Activated CD4-positive, alpha-beta T cell treated with anti-CD3 and anti-CD28 coated beads for 1 hour (primary cell): ENCODE measurements at places on chromosomes 5 and 9.

- no peak for DNase-seq
Measured at GRCh38 chr5:157827423-157827822, 31.5 kb downstream of the CLINT1 start.

DNA sequence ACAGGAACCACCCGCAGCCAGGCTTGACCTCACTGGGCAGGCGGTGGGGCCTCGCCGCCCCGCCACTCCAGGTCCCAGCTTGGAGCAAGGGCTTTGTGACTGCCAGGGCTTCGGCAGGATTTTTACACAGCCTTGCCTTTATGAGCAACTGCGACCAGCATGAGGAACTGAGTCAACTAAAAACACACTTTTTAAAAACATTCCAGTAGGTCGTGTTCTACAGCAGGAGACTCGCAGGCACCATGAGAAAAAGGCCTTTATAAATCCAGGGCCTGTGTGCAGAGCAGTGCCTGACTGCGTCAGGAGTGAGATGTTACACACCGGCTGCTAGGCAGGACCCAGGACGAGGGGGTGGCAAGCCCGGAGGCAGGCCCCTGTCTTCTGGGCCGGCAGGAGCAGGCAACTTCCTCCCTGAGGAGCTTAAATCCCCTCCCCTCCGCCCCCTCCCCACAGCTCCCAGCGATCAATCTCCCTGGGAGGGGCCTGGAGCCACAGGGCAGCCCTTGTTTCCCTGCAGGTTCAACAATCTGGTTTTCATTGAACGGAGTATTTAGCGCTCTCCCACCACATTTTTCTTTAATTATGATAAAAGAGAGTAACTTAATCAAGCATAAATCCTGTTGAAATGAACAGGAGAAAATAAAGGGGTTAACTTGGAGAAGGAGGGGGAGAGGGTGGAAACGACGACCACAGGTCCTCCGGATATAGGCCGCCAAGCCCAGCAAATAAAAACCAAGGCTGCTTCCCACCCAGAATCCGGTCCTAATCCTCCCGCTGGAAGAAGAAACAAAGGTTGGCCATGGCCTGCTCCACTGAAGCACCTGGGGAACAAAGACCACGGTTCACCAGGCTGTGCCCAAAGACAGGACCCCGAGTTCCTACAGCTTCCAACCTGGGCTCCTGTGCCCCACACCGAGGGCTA, 92.5 kb downstream of the ROR2 start:
- DNase-seq: no peak

DNA sequence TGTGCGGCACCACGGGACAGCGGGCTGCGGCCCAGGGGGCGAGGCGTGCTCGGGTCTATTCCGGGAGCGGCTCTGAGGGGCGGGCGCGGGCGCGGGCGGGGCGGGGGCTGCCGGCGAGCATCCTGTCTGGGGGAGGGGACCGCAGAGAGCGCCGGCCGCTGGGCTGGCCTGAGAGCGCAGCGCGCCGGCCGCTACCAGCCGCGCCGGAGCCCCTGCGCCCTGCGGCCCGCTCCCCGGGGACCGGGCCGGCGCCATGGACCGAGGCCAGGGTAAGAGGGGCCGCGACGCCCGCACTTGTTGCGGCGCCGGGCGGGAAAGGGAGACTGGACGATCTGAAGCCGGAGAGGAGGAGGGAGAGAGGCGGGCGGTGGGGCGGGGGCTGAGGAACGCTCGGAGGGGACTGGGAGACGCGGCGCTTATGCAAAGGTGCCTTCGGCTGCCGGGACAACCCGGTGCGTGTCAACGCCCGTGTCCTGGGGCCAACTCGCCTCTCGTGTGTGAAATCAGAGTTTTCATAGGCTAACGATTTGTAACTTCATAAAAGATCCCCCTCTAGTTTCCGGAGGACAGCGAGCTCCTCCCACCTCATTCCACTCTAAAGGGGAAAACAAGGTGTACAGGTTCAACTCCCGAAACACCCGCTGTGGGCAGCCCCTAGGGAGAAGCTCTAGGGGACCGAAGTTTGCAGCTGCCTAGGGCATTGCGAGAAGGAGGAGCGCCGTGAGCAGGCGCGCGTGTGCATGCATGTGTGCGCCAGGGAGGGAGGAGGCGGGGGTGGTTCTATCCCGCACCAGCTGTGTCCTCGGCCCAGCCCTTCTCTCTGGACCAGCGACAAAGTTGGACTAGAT, at the start of gene AFAP1L1:
Gene AFAP1L1 (plus strand): TSS at position 144 of the 848 bp plus-strand sequence. CDS start 110 bp downstream, at position 254.
- DNase-seq: no peak

DNA sequence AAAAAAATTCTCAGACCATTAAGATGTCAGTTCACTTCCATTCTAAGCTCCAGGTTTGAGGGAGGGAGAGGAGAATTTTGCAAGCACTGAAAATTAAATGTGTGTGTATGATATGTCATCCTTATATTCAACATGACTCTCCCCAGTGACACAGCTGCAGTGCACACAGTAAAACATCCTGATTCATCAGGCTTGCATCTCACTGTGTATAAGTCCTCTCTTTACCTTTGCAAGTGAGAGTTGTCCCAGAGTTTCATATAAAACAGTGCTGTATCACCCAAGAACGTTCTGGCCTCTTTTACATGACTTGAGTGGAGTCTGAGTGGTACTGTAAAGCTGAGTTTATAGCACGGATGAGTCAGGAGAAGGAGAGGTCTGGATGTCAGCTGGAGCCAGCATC, 50.0 kb downstream of the DMRT2 start:
- DNase-seq: no peak

DNA sequence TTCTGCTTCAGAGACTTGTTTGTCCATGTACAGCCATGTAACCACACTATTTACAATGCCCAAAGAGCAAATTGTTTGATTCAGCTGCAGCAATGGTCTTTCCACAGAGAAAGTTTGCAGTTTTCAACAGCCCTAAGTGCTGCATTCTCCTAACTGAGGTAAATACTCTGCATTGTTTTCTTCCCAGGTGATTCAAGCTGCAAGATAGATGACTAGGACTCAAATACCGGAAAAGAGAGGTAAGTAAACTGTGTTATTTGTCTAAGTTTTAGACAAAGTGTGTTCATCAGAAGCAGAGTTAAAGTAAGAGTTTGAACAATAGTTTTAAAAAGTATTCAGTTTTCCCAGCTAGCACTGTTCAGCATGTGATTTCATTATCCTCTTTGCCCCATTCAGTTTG, 1046.7 kb upstream of the C9orf72 start:
- DNase-seq: no peak

- no peak for DNase-seq
Measured at GRCh38 chr9:5449521-5450358, 602 bp upstream of the CD274 start.

DNA sequence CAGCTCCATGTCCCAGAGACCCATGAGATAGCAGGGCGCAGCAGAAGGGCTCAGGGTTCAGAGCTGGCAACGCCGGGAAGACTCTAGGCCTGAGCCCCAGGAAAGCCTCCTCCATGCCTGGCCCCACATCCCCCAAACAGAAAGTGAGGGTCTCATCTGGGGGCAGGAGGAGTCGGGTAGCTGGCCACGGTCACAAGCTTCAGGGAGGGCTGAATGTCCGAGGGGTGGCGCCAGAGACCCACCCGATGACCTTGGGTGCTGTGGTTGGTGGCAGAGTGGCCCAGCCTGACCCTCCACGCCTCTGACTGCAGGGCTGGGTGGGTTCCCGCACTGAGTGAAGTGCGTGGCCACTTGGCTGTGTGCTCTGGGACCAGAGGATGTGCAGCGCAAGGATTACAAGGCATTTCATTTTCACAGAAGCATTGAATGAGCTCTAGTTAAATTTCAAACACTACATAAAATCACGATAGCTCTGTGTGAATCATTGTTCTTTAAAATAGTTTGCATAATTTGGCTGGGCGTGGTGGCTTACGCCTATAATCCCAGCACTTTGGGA, 3.0 kb downstream of the C8G start:
- DNase-seq: no peak
